NCI-H446 (cell line): ENCODE measurements at places on chromosomes 16 and 17.

DNA sequence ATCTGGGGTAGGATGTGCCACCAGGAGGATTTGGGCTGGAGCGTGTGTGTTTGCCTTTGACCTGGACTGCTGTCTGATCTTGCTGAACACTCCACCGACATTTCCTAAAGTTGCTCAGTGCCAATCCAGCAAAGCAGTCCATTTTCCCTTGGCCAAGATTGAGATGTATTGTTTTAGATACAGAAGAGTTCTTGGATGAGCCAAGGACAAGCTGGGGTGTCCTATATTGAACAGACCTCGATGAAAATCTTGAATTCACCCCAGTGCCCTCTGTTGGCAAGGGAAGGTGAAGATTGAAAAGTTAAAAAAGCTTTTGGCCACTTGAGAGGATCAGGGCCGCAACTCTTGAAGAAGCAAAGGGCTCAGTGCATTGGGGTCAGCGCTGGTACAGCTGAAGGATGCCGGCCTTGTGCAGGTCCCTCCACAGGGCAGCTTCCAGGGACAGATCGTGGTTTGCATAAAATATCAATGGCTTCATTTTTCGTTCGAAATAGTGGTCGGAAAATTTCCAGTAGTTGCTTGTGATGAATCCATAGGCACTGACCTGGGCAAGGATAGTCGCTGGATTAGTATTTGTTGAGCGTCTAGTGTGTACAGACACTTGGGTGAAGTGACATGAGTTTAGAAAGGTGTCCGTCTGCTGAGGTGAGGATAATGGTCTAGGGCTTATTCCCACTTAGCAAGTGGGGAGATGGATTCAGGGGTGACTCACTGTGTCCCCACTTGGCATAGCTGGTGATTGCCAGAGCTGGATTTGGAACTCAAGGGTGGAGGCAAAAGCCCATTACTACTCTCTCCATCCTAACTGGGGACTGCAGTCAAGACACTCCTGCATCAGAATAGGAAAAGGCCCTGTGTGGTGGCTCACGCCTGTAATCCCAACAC is 19.7 kb downstream of the ST6GALNAC2 start:
- DNase-seq, result no peak

- peak; percentile 56 for DNase-seq
These were observed 81.7 kb downstream of the CYB561 start for GRCh38 chr17:63364387-63364786.

GRCh38 chr16:87384162-87384874 is 742 bp upstream of the FBXO31 start:
- DNase-seq, result no peak

- no peak for DNase-seq
These were observed 2414.1 kb downstream of the TP53TG3F start for GRCh38 chr16:35873472-35873871.

GRCh38 chr16:79263425-79263824 is 337.1 kb downstream of the MAF start:
- no peak for DNase-seq

DNA sequence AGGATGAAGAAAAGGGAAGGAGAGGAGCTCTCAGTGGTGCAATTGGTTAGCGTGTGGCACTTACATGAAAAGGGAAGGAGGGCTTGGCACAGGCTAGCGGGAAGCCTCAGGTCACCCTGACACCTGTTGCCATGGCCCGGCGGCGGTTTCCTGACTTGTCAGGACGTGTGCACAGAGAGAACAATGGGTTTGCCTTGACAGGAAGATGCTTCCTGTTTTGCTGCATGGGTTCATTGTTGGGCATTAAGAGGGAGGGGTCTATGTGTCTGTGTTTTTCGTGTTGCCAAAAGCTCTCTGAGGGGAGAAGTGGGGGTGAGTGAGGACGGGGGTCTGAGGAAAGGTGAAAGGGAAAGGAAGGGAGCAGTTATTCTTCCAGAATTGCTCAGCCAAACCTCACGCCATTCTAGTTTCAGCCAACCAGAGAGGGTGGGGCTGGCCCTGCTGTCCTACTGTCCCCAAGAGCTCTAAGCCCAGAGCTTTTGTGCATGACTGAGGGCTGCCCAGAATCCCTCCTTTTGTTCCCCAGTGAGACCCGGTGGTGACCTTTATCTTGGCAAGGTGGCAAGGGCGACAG is 17.1 kb upstream of the CCR7 start:
- DNase-seq, result no peak

- DNase-seq, result no peak
These were observed 18.2 kb upstream of the RASL10B start for GRCh38 chr17:35713069-35713728.

- DNase-seq, result no peak
These were observed 5.3 kb upstream of the MKS1 start for GRCh38 chr17:58224315-58224714.

DNA sequence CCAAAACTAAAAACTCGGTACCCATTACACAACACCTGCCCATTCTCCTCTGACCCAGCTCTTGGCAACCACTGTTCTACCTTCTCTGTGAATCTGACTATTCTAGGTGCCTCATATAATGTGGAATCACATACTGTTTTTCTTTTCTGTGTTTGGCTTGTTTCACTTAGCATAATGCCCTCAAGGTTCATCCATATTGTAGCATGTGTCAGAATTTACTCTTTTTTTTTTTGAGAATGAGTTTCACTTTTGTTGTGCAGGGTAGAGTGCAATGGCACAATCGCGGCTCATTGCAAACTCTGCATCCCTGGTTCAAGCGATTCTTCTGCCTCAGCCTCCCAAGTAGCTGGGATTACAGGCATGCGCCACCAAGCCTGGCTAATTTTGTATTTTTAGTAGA is 59.5 kb upstream of the RBL2 start:
- no peak for DNase-seq

DNA sequence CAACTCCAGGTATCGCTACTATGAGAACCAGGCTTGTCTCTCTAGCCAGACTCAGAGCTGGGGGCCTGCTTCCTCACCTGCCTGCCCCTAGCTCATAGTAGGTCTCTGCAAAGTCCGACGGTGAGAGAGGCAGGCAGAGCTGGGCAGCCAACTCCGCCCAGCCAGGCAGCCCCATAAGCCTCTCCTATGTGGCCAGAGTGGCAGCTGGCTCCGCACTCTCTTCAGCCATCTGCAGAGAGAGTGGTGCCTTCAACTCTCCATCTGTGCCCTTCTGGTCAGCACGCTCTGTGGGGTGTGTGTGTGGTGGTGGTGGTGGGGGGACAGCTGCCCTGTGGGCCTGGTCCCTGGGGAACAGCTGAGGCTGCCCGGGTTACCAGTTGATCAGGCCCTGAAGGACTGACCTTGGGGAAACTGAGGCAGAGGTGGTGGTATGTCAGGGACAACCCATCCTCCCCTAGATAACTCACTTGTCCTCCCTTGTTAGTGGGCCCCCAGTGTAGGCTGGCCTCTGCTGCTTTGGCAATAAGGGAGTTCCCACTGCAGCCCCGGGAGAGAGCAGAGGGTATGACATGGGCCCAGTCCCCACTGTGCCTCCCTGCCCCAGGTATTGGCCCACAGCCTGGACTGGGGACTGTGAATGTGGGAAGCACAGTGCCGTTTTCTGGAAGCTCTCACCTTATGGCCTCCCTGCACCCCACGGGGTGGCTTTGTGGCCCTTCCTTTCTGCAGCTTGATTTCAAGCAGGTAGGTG is 1.8 kb upstream of the ADGRG1 start:
- no peak for DNase-seq

DNA sequence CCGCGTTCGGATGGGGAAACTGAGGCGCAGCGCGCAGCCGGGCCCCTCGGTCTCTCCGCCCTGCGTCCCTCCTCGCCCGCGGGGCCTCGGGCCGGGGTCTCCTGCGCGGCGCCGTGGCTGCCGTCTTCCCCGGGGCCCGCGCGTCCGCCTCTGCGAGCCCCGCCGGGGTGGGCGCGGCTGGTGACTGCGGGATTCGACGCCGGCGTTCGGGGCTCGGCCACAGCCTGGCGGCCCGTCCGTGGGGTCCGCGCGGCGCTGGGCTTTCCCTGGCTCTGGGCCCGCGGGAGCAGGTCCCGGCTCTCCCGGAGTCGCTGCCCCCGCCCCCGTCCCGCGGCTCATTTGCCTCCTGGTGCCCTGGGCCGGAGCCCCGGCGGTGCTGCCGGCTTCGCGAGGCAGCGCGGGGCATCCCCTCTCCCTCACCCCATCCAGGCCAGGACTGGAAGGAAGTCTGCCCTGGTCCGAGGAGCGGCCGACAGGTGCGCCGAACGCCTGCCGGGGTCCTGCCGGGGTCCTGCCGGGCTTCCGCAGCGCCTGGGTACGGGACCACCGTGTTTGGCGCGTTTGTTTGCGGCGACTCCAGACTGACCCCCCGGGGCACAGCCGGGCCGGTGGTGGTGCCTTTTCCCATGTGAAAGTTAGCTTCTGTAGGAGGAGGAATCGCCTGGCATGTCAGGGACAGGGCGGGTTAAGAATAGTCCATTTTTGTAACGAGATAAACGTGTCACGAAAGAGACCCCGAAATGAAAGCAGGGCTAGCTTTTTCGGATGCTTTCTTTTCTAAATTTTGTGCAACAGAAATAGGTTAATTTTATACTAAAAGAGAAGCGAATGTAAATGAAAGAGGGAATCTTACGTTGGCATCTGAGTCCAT is 671 bp downstream of the CHMP6 start:
- no peak for DNase-seq
